Thyroid gland (tissue), 4 donors: ENCODE measurements at places on chromosomes 11 and 22. TPM values are rescaled to one million over a fixed set of nuclear protein-coding genes. Genes with fewer than 3 reads are reported as not detected.

GRCh38 chr11:122071709-122072202, 44.3 kb downstream of the BLID start:
- H3K4me1 ChIP-seq: peaks cover 6% of the 10 kb centered on the region
- no peak overlapping the region for H3K27ac ChIP-seq
- DNase-seq: no peak
- no peak overlapping the region for H3K4me3 ChIP-seq
- H3K27me3 ChIP-seq: no peaks in the 10 kb centered on the region

- no peaks in the 10 kb centered on the region for H3K36me3 ChIP-seq
- no peak overlapping the region for H3K27ac ChIP-seq
- DNase-seq: no peak
Measured at GRCh38 chr22:44667276-44667675, 34.7 kb upstream of the PRR5 start.

YPEL4 gene
- not detected for total RNA-seq

DNA sequence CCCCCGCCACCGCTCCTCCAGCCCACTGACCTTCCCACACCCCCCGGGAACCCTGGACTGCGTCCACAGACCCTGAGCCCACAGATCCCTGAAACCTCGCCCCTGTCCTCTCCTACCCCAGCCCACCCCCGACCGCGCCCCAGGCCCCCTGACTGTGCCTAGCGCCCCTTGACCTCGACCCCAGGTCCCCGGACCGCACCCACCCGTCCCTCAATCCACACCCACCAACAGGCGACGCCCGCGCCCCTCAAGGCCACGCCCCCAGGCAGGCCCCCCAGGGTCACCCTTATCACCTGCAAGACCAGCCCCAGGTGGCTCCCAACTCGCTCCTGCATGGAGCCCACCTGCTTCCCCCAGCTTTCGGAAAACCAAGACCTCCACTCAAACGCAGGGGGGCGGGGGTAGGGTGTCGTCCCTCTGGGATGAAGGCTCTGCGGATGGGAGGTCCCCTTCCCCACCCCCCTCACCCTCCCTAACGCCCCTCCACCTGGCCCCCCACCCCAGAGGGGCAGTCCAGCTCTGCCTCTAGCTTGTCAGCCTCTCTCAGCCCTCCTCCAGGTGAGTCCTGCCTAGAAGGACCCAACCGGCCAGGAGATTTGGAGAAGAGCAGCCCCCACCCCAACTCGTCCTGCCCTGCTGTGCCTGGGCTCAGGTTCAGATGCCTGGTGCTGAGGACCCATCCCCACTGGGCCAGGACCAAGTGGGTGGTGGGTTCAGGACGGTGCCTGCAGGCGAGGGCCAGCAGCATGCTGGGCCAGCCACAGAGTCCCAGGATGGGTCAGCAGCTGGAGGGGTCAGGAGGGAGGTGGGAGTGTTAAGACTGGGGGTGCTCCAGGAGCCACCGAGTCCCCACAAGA, 3.1 kb upstream of the IL17REL start:
- H3K4me1 ChIP-seq: no peaks in the 10 kb centered on the region

DNA sequence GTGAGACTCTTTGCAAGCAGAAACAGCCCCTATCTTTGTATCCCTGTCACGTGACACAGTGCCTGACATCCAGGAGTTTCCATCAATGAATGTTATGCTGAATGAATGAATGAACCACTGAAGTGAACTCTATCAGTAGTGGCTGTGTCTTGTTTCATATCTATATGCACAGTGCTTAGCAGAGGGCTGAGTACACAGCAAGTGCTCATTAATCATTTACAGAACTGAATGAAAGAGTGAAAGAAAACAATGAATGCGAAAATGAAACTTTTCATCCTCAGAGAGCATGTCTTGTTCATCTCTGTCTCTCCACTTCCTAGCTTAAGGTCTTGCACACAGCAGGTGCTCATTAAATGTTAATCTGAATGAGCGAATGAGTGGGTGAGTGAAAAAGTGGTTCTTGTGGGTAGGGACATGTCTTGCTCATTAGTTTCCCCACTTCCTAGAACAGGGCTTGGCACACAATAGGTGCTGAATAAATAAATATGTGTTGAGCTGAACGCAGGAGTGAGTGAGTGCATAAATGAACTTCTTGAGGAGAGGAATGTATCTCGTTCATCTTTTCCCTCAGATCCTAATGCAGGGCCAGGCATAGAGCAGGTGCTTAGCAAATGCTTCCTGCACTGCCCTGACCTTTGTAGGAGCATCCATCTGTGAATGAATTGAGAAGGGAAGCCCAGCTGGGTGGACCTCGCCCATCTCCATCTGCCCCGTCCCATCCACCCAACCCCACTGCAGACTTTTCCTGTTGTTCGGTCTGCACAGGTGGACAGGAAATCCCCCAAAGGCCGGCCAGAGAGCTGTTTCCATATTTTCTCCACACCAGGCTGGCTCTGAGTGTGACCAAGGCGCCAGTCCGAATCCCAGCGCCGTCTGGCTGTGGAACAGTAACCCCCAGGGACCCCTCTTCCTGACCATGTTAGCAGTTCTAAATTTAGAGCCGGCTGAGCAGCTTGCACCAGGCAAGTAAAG, 113.4 kb upstream of the CRYBB3 start:
- H3K36me3 ChIP-seq: no peaks in the 10 kb centered on the region
- peaks cover 25% of the 10 kb centered on the region for H3K4me1 ChIP-seq
- no peak overlapping the region for H3K4me3 ChIP-seq

- no peak overlapping the region for H3K27ac ChIP-seq
- no peaks in the 10 kb centered on the region for H3K36me3 ChIP-seq
- no peak for DNase-seq
- peaks cover 3% of the 10 kb centered on the region for H3K4me1 ChIP-seq
Measured at GRCh38 chr11:131178596-131178995, 191.8 kb upstream of the NTM start.

DNA sequence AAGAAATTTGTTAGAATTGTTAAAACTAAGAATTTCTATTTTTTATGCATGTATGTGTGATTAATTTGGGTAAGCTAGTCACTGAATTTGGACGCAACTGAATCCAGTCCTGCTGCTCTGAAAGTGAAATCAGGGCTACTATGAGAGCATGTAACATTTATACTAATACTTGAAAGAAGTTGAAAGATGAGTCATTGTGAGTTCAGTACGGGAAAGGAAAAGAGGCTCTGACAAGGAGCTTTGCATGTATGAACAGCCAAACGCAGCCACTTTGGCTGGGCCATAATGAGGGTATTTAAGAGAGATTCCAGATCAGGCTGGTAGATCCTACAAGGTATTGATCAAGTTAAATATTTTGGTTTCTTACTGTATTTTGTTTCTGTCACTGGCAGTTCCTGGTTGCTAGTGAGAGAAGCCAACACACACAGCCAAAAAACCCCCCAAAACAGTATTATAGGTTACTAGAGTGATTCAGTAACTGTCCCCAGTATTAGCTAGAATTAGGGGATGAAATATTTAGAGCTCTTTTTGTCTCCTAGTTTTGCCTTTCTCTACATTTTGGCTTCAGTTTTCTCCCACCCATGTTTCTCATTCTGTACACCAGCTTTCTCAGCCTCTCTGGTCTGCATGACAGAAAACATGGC, 14.1 kb downstream of the AASDHPPT start:
- no peak overlapping the region for H3K27ac ChIP-seq
- H3K36me3 ChIP-seq: peaks cover 9% of the 10 kb centered on the region
- no peak for DNase-seq
- H3K4me3 ChIP-seq: no peak overlapping the region

SLC25A17 gene
- total RNA-seq: 20.3 TPM
